ENCODE measurements at places on chromosomes 1 and 21.

DNA sequence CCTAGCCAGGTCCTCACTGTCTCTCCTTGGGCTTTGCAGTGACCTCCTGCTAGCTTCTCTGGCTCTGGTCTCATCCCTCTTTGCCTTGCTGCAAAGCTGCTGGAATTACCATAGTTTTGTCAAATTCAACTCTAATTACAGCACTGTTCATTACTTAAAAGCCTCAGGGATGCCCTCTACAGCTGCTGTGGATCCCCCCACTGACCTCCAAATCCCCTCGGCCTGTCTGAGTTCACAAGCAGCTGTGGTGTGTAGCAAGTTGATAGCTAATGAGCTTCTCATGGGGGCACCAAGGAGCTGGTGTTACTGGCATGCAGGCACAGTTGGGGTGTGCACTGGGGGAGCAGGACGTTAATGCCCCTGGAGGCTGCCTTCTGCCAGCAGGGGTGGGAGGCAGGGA lies 24.8 kb downstream of the NIPAL3 start:
- DNase-seq: no peak

GRCh38 chr1:86703696-86704457 lies 499 bp upstream of the SH3GLB1 start:
- DNase-seq: no peak

DNA sequence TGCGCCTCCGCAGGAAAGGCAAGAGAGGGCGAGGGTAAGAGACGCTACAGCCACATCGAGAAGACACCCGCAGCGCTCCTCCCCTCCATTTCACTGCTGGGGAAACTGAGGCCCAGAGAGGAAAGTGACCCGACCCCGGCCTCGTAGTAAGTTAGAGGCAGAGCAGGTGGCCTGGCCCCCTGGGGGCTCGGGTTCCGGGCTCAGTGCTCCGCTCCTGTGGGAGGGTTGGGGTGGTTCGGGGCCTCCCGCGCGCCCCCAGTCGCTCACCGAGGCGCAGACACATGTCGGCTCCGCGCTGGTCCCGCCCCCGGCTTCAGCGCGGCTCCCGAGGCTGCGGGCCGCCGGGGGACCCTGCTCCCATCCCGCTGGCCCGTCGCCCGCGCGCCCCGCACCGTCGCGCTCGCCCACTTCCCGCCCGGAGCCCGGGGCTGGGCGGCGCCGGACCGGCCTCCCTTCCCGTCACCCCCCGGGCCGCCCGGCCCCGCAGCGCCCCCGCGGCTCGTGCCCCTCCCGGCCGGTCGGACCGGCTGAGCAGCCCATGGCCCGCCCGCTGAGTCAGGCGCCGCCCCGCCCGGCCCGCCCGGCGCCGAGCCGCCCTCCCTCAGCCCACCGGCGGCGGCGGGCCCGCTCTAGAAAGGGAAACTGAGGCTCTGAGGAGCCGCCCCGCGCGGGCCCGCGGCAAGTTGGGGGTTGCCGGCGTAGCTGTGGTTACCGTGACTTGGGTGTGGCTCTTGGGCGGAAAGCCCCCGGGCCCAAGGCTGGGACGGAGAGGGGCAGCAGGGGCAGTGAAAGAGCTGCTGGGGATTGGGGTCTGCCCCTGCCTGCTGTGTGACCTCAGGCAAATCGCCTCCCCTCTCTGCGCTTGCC lies at the start of gene TMEM54:
Gene TMEM54 (minus strand): TSS at position 434 of the 867 bp plus-strand sequence. CDS start 151 bp downstream, at position 283.
- no peak for DNase-seq

- no peak for DNase-seq
Observed at GRCh38 chr1:171663854-171664575, 11.5 kb upstream of the MYOC start.

GRCh38 chr1:147777694-147778093 lies 17.3 kb upstream of the GJA5 start:
- no peak for DNase-seq

DNA sequence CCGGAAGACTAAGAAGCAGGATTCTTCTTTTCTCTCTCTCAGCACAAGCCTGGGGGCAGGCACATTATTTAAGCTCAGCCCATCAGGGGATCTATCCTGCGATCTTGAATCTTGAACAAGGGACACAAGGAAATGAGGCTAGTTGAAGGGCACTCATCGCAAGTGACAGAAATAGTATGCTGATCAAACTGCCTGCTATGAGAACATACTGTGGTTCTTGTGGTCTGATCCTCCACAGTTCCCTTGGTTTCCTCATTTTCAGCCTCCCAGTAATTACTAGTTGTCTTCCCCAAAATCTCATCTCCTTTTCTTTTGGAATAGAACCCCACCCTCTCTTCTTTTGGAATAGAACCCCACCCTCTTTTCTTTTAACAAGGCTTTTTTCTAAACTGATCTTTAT lies 6.5 kb downstream of the ANKRD45 start:
- DNase-seq: no peak

Data from HTR-8/SVneo (cell line).